ENCODE measurements at places on chromosomes 16 and 17.

GRCh38 chr17:58492238-58493121, 4.3 kb upstream of the HSF5 start:
- DNase-seq, result no peak

GRCh38 chr17:32523827-32524552, 37.2 kb downstream of the CDK5R1 start:
- DNase-seq, result no peak

- no peak for DNase-seq
Observed at GRCh38 chr16:309476-309875, 26.5 kb downstream of the PDIA2 start.

DNA sequence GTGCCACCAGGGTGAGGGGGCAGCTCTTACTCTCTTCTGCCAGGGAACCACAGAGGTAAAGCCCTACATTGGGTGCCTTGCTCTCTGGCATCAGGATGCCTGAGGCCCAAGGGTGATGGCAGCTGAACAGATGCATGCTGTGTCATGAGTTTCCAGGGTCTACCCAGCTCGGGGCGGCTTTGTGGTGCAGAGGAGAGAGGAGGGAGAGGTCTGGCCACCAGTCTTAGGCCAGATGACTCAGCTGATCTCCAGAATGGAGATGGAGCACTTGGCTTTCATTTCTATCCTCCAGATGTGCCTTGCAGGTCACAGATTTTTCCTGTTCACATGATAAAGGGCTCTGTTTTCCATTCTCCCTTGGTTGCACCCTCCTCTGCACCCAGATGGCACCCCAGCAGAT, 23.6 kb upstream of the USP22 start:
- no peak for DNase-seq

DNA sequence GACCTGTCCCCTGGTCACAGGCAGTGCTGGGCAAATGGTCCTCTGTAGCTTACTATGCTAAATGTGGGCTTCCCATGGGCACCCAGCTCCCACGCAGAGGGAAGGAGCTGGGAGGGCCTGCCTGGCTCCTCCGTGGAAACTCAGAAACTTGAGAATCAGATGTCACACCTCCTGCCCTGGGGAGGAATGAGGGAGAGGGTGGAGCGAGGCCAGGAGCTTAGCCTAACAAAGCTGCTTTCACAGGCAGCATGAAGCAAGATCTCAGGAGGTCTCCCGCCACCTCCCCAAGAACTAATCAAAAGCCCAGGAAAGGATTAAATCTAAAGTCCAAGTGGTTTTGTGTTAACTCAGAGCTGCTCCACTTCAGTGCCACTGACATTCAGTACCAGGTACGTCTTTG, 33.6 kb upstream of the XYLT2 start:
- no peak for DNase-seq

DNA sequence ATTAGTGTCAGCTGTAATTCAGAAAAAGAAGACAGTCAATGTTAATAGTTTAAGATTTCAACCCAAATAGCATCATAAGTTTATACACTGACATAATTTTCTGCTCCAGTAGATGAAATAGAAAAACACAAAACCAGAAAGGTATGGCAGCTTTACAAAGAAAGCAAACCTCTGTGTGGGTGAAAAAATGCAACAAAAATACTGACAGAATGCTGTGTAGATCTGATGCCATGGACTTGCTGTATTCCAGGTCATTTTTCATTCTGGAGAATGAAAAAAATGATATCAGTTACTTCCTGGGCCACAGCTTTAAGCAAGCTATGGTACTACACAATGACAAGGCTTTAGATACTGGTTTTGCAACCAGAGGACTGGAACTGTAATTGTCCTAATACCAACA, 116.0 kb downstream of the MAP2K4 start:
- DNase-seq, result no peak

DNA sequence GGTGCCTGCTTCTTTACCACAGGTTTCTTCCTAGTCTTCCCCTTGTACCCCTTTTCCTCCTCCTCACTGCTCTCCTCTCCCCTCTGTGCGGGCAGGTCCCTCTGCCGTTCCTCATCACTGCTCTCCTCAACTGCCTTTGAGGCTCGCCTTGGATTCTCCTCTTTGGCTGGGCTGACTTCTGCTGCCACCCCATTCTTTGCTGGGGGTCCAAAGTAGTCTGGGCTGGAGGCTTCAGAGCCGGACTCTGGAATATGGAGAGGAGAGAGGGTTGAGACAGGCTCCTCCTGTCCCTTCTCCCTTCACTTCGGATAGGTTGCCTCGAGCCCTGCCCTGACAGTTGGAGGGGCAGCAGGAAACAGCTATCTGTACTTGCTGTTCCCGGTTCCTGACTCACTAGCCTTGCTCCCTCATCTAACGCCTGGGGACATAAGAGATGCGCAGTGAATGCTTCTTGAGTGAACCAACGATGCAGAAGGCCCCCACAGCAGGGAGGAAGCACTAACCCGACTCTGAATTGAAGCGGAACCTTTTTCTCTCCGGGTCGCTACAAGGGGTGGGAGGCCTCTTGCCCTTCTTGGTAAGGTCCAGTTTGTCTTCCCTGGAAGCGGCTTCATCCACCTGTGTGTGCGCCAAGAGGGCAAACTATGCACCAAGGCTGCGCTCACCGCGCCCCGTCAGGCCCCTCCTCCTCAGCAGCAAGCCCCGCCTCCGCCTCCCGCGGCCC, 655 bp downstream of the HIRIP3 start:
- no peak for DNase-seq

GRCh38 chr16:86995456-86995855, 321.7 kb downstream of the C16orf95 start:
- no peak for DNase-seq

GRCh38 chr17:4951486-4951885, 567 bp downstream of the ENO3 start:
- no peak for DNase-seq

DNA sequence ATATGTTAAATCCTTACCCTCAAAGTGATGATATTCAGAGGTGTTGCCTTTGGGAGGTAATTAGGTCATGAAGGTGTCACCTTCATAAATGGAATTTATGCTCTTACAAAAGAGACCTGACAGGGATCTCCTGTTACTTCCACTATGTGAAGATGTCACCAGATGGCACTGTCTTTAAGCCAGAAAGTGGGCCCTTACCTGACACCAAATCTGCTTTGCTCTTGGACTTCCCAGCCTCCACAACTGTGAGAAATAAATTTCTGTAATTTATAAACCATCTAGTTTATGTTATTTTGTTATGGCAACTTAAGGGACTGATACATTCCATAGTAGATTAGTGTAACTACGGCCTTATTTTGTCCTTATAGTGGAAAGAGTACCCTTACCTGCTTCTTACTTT, 358.3 kb upstream of the SALL1 start:
- no peak for DNase-seq

- DNase-seq, result no peak
Observed at GRCh38 chr17:15039366-15039765, 225.8 kb downstream of the PMP22 start.

- DNase-seq, result no peak
Observed at GRCh38 chr17:80872501-80873306, 118.9 kb upstream of the CHMP6 start.

DNA sequence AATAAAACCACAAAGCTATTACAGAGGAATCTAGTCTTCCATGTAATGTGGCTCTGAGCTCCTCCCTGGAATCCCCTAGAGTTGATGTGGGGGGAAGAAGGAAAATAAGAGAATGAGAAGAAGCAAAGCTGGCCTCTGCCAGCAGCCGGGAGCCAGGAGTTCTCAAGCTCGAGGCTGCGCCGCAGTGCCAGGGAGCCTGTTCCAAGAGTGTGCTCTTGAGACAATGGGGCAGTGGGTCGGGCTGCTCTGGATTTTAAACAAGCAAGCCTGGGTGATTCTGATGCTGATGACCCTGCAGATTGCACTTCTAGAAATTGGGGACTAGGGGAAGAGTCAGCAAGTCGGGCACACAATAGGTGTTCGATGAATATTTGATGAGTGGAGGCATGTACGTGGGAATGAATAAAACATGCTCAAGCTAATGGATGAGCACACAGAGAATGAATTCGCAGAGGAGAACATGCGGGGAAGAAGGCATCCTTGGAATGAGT, 119.9 kb downstream of the CMIP start:
- no peak for DNase-seq

GRCh38 chr16:46828943-46829342, 2.0 kb downstream of the C16orf87 start:
- DNase-seq, result no peak

GRCh38 chr16:2745961-2746360, 6.5 kb upstream of the SRRM2 start:
- no peak for DNase-seq

Measured in NCI-H2107 (cell line).